ENCODE measurements at places on chromosomes 12 and 14. TPM values are rescaled to one million over a fixed set of nuclear protein-coding genes. Genes with fewer than 3 reads are reported as not detected.

The IAPP gene
- total RNA-seq = not detected

The KRT3 gene
- total RNA-seq = 0.03 TPM

The GPD1 gene
- total RNA-seq = 0.23 TPM

The VDR gene
- 3.0 TPM for total RNA-seq

The TPPP2 gene
- not detected for total RNA-seq

The AKAP3 gene
- 0.09 TPM for total RNA-seq

The C14orf132 gene
- total RNA-seq = 6.4 TPM

The FOXG1 gene
- total RNA-seq = 0.20 TPM

The UBR7 gene
- total RNA-seq = 22.4 TPM

The ESRRB gene
- 0.15 TPM for total RNA-seq

The LRRC10 gene
- not detected for total RNA-seq

The LGR5 gene
- not detected for total RNA-seq

The PLEKHG3 gene
- 26.2 TPM for total RNA-seq

The RAN gene
- 1,773 TPM for total RNA-seq
